ENCODE measurements at places on chromosomes 3 and 15.

- DNase-seq, result no peak
Observed at GRCh38 chr15:66148187-66148586, 105.4 kb downstream of the MEGF11 start.

DNA sequence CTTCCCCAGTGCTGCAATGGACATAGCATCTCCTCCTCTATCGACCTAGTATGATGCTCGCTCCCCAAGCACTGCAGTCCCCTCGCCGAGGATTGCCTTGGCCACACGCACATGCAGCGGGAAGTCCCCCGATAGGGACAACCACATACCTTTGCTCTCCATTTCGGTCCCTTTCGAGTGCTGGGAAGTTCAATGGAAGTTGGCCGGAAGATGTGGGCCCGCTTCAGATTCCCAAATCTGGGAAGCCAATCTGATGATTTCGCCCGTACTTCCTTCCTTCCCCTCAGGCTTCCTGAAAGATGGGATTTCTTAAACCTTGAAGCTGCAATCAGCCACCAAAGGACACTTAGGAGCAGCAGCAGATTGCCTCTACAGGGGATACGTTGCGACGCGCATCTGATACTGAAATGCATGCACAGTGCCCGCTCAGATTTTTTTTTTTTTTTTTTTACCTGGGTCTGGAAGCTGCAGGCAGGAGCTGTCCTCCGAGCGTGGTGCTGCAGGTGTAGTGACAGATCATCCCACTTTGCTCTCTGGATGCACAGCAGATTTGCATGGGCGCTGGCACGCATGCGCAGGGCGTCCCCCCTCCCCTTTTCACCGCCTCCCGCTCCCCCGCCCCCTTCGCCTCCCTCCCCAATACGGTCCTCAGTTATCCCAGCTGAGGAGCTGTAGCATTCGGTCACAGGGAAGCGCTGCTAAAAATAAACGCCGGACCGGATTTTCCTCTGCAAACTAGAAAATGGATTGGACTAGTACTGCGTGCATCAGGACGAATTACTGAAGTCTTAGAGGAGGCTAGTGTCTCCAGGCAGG, at the start of gene FGF12:
TSS of gene FGF12 (minus strand) at position 510 of the 816 bp plus-strand sequence.
- DNase-seq, result no peak

DNA sequence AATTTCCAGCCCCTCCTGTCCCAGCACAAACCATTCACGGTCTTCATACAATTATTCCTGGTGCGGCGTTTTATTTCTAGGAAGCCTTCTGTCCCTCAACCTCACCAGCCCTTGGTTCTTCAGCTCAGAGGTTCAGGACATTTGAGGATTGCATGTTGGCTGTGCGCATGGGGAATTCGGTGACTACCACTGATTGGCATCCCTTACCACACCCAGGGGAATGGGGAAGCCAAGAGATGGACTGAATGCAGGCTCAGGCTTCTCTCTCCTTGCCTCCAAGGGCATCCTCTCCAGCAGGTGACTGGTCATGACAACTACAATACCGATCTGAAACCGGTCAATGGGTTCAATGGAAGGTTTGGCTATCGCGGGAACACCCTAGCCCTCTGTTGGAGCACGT, 153.8 kb downstream of the MTHFS start:
- DNase-seq, result no peak

DNA sequence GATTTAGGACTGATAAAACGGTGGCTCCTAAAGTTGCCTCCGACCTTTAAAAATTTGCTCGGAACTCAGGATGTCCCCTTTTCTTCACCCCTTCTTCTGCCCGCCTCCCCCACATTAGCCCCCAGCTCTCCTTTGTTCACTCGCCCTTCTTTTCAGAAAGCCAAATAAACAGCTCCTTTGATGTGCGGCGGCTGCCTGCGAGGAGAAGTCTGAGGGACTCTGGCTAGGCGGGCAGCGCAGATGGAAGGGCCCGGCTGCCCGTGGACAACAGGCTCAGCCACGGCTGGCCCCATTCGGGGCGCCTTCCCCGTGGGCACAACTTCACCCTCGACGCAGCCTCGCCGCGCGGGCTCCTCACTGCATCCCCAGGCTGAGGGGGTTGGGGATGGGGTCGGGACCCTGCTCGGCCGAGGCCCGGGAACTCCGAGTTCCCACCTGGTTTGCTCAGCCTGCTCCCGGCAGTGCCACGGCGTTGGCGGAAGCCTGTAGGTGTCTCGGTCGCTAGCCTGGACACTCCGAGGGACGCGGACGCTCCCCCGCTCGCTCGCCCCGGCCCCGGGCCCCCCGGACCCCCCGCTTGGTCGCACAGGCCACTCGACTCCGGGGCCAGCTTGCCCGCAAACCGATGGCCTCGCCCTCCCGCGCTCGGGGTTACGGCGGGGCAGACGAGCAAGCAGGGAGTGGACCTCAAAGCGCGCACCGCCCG, 897 bp upstream of the TLE3 start:
- no peak for DNase-seq

GRCh38 chr3:194245975-194246561, 105.1 kb downstream of the CPN2 start:
- no peak for DNase-seq

GRCh38 chr3:152638707-152639450, 196.1 kb upstream of the P2RY1 start:
- DNase-seq, result no peak

- DNase-seq, result no peak
Observed at GRCh38 chr3:99409961-99410360, 228.4 kb upstream of the COL8A1 start.

GRCh38 chr3:32493437-32494414, 8.9 kb downstream of the CMTM6 start:
- DNase-seq, result no peak

DNA sequence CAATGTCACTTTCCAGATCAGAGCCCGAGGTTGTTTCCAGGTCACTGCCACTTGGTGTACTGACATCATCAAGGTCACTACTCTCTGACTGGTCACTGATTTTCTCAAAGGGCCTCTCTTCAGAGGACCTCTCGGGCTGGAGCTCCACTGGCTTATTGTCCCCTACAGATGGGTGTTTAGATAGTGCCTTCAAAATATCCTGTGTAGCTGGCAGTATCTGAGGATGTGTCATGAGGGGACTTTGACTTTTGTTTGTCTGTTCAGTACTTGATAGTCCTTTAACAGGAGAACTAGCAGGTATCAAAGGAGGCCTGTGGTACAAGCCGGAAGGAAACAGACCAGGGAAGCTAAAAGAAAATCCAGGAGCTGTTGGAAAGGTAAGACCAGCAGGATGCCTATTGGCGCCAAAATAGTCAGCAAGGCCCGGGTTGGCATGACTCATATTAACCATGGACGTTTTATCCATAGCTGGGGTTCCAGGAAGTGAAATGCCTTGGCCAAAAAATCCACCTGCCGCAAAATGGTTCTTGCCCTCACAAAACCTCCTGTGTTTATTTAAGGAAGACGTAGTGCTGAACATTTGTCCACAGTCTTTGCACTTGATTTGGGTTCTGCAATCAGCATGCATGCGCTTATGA, 547.3 kb downstream of the MECOM start:
- DNase-seq, result no peak

DNA sequence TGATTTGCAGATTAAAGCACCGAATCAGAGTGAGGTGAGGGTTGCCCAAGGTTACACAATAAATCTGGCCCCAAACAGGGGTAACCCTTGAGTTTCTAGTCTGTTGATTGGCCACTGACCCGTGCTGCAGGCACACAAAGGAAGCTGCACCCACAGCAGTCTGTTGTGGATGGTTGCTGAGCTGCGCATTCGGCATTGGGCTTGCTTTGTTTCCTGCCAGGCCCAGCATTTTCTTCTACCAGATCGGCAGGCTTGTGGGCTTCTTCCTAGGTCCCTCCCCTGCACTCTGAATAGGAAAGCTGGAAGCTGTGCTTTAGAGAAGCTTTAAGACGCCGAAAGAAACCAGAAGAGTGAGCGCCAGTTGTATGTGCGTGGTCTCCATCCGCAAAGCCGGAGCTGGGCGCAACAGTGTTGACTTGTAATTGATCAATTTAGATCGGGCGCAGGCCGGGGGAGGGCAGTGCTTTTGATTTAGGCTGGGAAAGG, 12.1 kb downstream of the B3GNT5 start:
- DNase-seq, result no peak

GRCh38 chr3:78741066-78741645, 1026.6 kb downstream of the ROBO1 start:
- no peak for DNase-seq

DNA sequence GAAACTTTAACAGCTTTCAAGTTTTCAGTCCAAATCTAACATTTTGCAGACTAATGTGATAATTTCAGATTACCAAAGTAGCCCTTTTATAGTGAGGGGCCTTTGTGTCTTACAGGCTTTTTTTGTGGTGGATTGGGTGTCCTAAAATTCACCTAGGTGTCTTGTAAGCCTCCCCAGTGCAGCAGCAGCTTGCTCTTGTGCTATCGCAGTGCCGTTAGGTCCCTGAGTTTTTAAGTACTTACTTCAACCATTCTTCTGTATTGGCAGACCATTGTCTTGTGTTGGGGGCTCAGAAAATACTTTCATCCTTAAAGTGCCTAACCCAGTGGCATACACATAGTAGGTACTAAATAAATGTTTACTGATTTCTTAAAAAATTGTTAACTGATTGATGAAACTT, 2.1 kb downstream of the PDE8A start:
- DNase-seq, result no peak

DNA sequence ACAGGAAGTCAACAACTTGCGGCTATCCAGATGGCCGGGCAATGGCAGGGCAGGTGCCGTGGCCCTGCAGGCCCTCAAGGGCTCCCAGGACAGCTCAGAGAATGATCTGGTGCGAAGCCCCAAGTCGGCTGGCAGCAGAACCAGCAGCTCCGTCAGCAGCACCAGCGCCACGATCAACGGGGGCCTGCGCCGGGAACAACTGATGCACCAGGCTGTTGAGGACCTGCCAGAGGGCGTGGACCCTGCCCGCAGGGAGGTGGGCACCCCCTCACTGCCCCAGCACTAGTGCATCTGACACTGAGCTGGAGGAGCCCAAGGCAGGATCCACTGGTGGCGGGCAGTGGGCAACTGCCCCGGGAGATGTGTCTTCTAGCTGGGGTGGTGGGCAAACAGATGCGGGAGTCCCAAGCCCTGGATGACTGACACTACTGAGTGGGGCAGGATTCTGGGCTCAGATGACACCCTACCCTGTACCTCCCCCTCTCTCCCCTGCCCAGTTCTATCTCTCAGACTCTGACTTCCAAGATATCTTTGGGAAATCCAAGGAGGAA, 15.9 kb downstream of the VILL start:
- no peak for DNase-seq

DNA sequence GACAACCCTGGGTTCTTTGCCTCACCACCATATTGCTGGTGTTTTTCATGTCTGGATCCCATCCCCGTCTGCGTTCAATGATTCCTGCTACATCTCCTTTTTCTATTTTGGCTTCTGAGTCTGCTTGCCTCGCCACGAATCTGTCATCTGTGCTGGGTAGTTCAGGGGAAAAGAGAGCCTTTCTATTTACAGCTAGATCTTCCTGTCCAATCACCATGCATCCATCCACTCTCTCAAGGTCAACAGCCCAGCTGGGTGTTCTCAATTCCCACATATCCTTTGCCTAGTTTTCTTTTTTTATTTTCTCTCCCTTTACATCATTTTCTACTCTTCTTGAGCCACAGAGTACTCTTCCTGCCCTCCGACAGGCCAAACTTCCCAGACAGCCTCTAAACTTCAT, 104.8 kb upstream of the RAD18 start:
- DNase-seq, result no peak

DNA sequence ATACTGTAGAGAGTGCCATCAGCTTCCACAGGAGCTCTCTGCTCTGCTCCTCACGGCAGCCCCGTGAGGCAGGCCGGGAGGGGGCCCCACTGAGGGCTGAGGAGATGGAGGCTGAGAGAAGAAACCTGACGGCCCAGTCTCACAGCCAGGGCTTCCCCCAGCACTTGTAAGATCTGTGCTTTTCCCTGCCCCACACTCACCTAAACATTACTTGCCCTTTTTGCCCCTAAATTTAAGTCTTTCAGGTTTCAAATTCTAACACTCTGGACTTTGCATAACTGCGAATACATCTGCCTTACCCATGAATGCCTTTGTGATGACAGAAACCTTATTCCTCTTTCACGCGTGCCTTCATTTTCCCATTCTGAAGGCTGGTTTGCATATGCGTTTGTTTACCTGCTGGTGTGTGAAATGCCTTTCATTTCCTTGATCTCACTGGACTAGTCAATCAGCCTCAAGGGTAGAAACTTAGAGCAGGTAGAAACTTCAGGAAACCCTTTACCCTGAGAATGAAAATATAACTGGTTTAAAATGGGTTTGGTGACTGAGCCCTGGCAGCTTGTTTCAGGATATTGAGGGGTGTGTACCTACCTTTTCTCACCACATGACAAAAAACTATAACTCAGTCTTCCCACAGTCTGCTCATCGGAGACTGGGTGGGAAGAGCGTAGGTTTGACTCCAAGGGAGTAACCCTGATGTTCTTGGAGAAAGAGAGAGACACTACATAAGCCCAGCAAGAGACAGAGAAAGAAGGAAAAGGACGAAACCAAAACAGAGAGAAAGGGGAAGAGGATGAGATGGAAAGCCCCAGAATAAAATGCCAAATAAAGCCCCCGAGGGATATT, 20.1 kb downstream of the SLC12A8 start:
- no peak for DNase-seq

DNA sequence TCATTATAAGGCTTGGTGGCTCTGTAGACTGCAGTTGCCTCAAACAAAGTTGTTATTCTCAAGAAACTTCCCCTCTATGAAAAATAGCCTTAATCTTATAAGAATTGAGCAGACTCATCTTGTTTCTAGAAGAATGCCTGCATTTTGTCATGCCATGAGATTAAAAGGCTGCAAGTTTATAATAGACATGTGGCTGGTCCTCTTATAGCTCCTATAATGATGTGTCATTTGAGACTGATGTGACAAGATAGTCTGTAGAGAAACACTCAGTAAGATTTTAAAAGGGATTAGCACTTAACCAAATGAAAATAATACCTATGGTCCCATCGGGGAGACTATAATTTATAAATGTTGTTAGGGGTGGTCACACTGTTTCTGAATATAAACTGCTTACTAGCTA, 312.5 kb downstream of the OXSM start:
- DNase-seq, result no peak

- DNase-seq, result no peak
Observed at GRCh38 chr3:43198791-43199644, 87.3 kb upstream of the SNRK start.

DNA sequence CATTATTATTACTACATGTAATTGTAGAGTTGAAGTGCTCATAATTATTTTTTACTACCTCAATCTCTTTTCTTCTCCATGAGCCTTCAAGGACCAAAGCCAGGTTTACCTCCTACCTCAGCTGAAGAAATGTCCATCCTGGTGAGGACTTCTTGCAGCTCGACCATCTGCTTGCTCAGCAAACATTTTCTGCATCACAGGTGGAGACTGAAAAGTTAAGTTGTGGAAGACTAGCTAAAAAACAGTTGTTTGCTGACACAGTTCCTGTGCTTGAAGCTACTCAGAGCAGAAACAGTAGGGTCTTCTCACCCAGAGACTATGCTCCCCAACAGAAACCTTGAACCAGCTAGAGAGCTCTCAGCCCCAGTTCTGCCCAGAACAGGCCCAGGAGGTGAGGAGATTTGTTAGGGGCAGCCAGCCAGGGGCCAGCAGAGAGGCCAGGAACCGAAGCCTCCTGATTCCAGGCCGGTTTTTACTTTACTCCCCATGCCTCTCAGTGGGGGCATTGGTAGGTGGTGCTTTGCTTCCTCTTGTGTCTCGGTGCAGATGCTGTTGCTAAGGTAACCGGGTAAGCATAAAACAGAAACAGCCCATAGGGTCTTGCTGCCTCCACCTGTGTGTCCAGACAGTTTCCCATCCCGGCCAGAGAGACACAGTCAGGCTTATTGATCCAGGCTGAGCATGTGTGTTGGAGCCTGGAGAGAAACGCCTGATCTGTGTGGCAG, 54.9 kb downstream of the CCNL1 start:
- no peak for DNase-seq

All from activated CD4-positive, CD25-positive, alpha-beta regulatory T cell (primary cell).